M059J (cell line): ENCODE measurements at places on chromosomes 5 and 9.

DNA sequence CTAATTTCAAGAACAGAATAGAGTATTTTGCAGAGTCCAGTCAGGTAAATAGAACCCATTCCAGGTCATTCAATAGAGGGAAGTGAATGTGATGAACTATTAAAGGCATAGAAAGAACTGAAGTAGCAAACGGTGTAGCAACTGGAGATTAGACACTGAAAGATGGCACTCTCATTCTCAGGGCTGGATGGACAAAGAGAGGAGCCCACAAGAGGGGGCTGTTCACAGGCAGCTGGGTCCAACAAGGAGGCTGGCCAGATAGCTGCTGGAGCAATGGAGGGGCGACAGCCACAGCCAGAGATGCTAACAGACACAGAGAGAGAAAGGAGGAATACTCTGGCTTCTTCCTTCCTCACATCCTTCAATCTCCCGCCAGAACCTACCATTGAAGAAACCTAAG lies 93.1 kb upstream of the SMARCA2 start:
- DNase-seq: no peak

DNA sequence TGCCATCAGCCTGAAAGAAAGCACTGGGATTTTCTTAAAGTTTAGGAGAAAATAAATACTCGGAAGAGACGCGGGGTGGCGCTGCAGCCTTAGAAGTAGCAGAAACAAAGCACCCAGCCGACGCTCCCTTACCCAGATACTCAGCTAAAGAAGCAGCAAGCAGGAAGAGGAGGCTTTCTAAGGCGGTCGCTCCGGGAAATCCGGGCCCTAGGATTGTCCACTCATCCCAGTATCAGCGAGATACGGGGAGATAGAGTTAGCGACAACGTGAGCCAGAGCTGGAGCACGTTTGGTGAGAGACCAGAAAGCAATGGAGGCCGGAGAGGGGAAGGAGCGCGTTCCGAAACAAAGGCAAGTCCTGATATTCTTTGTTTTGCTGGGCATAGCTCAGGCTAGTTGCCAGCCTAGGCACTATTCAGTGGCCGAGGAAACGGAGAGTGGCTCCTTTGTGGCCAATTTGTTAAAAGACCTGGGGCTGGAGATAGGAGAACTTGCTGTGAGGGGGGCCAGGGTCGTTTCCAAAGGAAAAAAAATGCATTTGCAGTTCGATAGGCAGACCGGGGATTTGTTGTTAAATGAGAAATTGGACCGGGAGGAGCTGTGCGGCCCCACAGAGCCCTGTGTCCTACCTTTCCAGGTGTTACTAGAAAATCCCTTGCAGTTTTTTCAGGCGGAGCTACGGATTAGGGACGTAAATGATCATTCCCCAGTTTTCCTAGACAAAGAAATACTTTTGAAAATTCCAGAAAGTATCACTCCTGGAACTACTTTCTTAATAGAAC lies at the start of gene PCDHB2:
Gene PCDHB2 (plus strand): TSS at position 135 of the 782 bp plus-strand sequence. CDS start 176 bp downstream, at position 311.
- DNase-seq: peak; percentile 40

DNA sequence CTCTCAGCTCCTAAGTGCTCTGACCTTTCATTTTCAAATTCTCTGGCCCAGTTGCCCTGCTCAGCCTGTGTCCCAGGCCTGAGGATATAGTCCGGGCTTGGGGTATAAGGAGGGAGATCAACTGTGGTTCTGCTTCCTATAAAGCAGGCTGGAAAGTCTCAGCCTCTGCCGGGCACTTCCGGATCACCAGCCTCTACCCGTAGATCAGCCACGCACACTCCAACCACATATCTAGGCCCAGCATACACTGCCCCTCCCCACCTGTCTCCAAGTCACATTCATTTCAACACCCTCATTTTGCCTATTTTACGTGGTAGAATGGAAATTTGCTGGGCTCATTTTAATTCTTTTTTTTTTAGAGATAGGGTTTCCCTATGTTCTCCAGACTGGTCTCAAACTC lies 3.1 kb downstream of the ZER1 start:
- no peak for DNase-seq

DNA sequence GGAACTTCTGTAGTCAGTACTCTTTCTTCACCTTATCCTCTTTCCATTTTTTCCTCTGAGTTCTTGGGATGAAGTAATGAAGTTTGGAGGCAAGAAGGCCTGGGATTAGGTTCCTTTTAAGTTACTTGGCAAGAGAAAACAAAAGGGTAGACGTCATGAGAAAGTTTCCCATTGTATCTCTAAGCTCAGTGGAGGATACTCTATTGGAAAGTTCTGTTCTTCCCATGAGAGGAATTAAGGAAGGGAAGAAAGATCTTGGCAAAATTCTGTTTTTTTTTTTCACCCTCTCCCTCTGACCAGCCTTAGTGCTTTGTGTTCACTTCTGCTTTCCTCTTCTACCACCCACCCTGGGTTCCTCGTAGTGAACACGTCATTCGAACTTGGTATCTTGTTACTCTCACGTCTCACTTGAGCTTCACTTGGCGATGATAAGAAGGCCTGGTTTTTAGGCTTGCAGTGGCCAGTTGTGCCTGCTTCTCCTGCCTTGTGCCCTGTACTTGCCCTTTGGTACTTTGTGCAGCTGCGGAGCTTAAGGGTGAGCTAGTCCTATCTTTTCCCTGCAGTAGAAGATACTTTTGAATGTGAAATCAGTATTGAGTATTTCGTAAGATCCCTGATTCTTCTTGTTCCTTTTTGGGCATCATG lies 67.0 kb downstream of the ARHGAP26 start:
- DNase-seq: no peak

- peak; percentile 96 for DNase-seq
Observed at GRCh38 chr9:16247188-16247875, 623.1 kb downstream of the BNC2 start.

DNA sequence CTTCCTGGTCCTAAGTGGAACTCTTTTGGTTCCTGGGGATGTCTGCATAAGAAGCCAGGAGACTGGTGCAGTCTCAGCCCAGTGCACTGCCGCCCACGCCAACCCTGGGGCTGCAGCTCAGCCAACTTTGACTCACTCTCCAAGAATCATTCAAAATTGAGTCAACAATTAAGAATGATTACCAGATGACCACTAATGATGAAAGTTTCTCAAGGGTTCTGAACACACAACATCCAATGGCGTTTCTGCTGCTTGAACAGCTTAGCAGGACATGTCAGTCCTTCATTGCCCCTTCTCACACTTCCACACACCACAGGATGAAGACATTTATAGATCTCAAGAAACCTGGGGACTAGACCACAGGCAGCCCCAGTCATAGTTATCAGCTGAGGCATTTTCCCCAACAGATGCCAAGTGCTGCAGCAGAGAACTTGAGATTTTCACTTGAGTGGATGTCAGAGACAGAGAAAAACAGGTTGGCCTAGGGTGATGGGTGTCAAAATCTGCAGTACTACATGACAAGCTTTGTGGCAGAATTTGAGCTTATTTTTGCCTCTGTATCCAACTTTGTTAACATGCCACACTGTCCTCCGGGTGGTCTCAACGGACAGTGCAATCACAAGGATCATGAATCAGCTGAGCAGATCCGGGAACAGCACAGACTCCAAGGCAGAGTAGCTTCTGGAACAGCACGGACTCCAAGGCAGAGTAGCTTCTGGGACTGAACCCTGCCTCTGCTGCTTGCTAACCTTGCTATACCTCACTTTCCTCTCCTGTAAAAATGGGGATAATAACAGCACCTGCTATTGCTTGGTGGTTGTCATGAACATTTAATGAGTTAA lies 356.1 kb downstream of the SPOCK1 start:
- peak; percentile 96 for DNase-seq

DNA sequence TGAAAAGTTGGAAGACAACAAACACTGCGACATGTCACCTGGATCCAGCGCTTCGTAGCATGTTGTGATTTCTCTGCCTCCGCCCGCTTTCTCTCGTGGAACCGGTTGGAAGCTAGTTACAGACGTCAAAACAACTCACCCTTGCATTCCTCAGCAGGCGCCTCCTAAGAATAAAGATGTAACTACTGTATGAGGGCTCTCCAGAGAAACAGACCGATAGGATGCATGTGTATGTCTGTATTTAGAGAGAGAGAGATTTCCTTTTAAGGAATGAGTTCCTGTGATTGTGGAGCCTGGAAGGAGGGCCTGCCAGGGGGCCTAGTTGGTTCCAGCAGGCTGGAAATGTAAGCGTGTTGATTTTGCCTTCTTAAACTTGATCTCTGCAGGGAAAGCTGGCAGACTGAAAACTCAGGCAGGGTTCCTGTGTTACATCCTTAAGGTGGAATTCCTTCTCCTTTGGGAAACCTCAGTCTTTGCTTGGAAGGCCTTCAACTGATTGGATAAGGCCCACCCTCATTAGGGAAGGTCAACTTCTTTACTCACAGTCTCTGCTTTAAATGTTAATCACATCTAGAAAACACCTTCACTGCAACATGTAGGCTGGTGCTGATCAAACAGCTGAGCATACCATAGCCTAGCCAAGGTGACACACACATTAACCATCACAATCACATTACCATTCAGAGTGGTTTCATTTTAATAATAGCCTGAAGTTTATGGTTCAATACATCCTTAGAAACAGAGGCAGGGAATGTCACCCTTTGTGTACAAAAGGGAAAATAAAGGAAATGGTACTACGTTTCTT lies 163.8 kb downstream of the SYK start:
- no peak for DNase-seq
